ENCODE measurements at places on chromosomes 2 and 18.

DNA sequence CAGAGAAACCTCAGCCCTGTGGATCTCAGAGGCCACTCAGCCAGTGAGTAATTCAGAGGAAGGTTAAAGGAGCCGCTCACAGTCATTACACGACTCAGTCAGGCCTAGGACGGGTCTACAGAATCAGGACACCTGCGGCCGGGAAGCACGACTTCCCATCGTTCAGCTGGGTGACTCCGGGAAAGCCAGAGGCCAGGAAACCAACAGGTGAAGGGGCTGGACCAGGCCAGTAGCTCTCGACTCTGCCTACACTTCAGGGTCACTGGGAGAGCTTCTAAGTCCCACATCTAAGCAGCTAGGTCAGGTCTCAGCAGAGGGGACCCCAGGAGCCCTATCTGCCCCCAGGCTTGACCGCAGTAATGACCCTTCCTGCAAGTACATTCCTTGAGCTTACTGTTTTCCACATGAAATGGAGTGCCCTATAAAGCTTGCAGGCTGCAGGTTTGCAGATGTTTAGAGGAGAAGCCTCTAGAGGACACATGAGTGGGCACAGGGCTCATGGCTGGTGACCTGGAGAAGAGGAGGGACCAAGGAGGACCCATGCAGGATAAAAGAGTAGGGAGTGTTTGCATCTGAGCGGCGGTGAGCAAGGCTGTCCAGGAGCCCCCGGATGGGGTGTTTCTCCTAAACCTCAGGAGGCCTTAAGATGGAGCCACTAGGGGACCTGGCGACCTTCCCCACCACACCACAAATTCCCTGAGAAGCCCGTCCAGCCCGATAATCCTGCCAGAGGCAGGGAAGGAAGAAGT lies 9.5 kb downstream of the DIPK1C start:
- DNase-seq, result no peak

GRCh38 chr2:149329489-149330126 lies 779 bp upstream of the LYPD6 start:
- DNase-seq, result peak; percentile 78

GRCh38 chr2:12764075-12764730 lies 47.5 kb downstream of the TRIB2 start:
- no peak for DNase-seq

DNA sequence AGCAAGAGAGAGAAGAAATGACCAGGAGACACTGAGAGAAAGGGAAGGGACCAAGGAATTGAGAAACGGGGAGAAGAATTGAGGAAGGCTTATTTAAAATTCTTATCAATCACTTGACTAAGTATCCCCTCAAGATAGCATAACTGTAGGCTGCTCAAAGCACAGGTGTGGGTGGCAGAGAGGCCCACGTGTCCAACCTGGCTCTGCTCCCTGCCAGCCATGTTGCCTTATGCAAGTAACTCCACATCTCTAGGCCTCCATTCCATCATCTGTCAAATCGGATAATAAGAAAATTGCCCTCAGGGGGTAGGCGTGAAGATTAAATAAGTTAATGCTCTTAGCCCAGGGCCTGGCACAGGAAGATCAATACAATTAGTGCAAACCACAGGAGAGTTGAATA lies 7.4 kb upstream of the NPAS2 start:
- DNase-seq, result no peak

DNA sequence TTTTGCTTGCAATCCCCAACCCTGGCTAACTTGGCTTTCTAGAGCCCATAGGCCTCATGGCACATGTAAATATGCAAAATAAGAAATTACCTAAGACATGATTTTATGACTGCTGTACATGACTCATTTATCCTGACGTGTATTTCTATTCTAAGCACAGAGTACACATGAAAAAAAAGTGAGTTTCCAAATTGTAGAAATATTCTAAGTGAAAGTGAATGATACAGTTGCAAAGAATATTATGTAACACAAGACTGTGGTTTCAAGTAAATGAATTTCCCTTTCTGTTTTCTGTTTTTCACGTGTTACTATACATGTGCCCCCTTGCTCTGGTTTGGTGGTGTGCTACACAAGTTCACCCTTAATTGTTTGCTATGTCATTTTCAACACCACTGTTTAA lies 162.4 kb downstream of the LRP1B start:
- no peak for DNase-seq

DNA sequence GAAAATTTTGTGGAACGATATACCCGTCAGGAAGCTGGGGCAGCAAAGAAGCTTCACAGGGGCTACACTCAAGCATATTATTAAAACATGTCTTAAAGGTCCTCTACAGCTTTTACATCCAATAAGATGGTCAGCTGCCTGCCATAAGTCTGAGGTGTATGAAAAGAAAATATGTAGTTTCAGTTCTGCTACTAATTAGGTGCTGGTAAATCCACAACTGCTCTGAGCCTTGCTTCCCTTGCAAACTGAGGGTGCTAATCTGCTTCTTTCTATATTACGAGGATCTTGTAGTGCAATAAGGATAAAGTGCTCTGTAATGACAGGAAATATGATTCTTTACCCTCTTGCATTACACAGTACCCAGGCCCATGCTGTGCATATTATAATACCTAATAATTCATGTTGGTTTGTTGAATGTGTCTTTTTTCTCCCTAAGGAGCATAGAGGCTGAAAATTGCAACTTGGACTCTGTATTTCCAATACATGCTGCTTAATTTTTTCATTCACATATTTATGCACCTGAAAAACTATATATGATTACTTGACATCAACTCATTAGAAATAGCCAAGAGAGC lies 14.5 kb upstream of the SLC8A1 start:
- no peak for DNase-seq

- DNase-seq, result no peak
Observed at GRCh38 chr18:51721388-51721787, 523.9 kb upstream of the MEX3C start.

DNA sequence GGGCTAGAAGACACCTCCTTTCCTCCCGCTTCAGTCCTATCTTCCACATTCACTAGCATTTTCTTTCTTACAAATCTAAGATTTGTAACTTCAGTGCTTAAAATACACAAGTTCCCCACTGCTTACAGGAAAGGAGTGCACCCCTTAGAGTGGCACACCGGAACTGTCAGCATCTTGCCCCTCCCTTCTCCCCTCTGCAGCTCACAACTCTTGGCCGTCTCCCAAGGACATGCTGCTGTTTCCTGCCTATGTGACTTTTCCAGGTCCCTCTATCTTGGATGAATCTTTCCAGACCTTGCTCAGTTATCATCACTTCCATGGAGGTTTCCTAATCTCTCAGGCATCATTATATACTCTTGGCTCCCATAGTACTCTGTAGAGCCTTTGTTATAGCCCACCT lies 334.8 kb downstream of the CELF4 start:
- no peak for DNase-seq

DNA sequence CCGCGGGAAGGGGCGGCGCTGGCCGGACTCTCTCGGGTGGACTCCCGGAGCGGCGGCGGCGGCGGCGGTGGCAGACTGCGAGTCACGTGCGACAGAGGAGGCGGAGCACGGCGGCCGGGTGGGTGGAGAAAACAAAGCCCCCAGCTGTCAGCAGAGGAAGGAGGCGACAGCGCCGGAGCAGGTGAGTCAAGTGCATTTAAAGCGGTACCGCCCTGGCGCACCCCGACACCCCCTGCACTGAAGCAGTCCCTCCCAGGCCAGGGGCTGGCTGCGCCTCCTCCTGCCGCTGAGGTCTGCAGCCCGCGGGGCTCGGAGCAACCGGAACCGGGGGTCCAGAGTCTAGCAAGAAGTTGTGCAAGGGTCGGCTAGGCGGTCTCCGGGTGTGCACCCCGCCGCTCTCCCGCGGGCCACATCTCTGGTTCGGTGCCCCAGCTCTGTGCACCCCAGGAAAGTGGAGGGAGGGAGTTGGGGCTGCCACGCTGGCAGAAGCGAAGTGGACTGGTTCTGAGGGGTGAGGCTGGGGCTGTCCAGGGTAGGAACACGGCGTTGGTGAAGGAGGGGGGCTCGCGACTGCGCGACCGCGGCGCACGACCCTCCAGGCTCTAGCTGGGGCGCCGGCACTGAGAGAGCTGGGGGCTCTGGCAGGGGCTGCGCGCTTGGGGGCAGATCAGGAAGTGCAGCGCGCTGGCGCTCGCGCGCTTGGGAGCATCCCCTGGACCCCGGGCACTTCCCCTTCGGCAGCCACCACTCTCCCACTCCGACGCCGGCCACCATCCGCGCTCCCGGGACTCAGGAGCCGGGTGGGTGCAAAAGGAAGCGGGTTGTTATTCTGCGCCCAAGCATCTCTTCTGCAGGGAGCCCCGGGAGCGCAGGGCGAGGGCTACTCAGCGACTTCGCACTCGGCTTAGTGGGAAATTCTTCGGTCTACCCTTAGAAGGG lies 64.0 kb upstream of the MAPRE2 start:
- DNase-seq, result peak; percentile 81

DNA sequence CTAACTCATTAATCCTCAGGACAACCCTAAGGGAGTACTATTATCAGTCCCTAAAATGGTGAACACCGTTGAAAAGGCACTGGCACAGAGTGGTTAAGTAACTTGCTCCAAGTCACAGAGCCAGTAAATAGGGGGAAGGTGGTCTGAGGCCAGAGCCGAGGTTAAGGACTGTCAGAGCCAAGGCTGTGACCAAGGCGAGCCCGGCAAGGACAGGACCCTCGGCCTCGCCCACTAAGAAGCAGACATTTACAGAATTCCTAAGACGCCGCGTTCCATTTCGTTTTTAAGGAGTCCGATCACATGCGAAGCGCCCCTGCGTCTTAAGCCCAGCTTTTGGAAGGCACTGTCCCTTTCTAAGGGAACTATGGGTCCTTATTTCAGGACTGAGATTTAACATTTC lies 1.1 kb downstream of the PDIA6 start:
- DNase-seq, result peak; percentile 42

GRCh38 chr2:47196046-47196445 lies 40.9 kb upstream of the STPG4 start:
- no peak for DNase-seq

DNA sequence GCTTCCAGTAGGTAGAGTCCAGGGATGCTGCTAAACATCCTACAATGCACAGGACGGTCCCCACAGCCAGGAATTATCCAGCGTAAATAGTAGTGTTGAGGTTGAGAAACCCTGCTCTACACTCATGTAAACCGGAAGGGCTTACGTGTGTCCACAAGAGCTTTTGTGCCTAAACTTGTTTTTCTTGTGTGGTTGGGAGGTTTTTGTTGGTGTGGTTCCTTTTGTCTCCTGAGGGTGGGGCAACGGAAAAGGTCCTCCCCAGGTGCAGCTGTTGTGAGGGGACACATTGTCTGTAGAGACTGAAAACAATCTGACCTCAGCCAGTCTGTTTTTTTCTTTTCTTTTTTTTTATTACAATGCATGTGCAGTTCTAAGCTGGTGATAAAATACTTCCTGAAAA lies 72.7 kb upstream of the MGAT5 start:
- no peak for DNase-seq

DNA sequence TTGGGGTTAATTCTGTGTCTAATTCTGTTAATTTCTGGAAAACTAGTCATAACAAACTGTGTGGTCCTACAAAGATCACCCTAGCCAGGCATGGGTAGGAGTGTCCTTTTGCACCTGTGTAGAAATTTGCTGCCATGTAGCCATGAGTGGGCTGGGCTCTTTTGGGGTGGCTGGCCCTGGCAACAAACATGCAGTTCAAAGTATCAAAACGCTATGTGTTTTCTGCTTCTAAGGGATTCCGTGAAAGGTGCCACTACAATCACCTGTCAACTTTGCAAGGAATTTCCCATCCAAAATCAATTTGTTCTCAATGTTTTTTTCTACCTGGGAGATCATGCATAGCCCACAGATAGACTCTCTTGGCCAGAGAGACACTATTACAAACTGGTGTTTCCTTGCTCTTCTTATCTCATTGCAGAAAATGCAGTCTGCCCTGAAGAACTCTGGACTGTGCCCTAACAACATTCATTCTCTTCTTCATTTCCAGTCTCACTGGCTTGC lies 537.7 kb upstream of the ID2 start:
- DNase-seq, result no peak

DNA sequence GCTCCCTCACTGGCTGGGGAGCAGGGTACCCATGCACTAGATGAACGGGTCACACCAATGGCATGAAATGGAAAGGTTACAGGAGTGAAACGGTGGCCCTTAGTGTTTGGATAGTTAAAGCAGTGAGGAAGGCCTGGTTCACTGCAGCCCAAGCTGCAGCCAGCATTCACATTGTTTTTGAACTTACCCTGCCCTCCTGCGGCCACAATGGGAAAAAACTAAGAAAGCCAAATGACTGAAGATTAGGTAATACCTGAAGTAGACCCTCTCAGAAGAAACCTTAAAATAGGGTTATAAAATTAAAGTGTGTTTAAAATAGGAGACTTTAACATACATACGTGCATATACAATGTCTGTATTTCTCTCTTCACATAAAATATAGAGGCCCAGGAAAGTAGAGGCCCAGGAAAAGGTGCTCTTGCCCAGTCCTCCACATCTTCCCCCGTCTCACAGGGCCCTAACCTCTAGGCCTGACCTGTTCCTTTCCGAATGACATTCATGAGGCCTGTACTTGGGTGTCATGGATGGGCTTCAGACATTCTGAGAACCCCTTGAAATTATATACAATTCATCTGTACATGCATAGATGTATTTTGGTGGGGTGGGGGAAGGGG lies 33.3 kb downstream of the DOK1 start:
- DNase-seq, result peak; percentile 74

GRCh38 chr2:177556153-177556552 lies 163.6 kb downstream of the AGPS start:
- peak; percentile 67 for DNase-seq

- DNase-seq, result no peak
Observed at GRCh38 chr2:54899576-54900200, 150.6 kb downstream of the RTN4 start.

Data from kidney (tissue), 22 donors.